Nephron progenitor cell (in vitro differentiated cells): ENCODE measurements at places on chromosomes 13 and 19.
A peak's percentile ranks its signal among the peaks of the same experiment; 100 is the strongest.

DNA sequence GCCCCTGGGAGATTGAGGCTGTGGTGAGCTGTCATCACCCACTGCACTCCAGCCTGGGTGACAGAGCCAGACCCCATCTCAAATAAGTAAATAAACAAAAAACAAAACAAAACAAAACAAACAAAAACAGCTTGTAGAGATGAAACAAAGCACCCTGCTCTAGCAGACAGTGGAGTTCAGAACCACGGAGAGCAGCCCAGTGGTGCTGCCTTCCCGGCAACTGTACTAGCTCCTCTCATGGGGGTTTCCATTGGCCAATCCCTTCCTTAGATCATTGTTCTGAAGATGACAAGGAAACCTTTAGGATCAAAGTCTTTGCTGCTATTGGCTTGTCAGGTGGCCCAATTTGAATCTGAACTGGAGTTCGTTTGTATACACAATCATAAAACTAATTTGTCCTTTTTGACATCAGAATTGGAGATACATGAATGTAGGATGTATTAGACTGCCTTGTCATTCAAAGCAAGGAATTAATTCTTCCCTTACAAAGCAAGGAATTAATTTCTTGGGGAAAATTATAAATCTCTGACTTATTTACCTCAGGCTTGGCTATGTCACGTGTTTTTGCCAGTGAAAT is 19.7 kb upstream of the SYCN start:
- peak; percentile 71 for DNase-seq

- no peak for DNase-seq
Observed at GRCh38 chr19:12875086-12875485, 6.2 kb downstream of the DNASE2 start.

DNA sequence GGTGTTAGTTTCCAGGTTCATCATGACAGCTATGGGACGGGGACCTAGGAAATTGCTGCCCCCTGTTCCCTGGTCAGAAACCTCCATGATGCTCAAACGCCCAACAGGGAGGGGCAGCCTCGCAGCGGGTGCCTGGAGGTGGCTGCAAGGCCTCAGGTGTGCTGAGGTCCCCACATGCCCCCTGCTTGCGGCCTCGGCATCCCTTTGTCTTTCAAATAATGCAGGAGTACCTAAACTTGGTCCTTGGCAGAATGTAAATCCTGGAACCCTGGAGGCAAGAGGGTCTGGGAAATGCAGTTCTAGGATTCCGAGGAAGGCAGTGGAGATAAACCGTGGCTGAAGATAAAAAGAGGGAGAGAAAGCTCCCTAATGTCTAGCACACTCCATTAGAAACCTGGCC is 52.4 kb downstream of the SKA3 start:
- DNase-seq: no peak

GRCh38 chr19:48274173-48274572 is 4.3 kb downstream of the ZNF114 start:
- no peak for DNase-seq

- DNase-seq: no peak
Observed at GRCh38 chr13:37960427-37960826, 90.9 kb upstream of the TRPC4 start.

- no peak for DNase-seq
Observed at GRCh38 chr19:18312092-18312534, 10.8 kb downstream of the LSM4 start.
